ENCODE measurements at places on chromosomes 12 and 14. TPM values are rescaled to one million over a fixed set of nuclear protein-coding genes. Genes with fewer than 3 reads are reported as not detected.

GRCh38 chr12:23093488-23093887 lies 468.5 kb downstream of the ETNK1 start:
- no peak for DNase-seq
- no peak overlapping the region for H3K27ac ChIP-seq
- no peaks in the 10 kb centered on the region for H3K4me1 ChIP-seq
- H3K4me3 ChIP-seq, result no peak overlapping the region

DNA sequence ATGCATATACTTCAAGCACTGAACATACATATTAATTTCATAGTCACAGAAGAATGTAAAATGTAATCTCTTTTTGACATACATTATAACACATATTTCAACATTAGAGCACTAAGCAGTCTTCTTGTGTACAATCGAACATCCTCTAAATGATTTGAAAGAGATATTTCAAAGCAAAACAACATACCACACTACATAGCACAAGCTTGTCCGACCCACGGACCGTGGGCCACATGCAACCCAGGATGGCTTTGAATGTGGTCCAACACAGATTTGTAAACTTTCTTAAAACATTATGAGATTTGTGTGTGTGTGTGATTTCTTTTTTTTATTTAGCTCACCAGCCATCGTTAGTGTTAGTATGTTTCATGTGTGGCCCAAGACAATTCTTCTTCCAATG lies 7.0 kb downstream of the PRICKLE1 start:
- H3K27ac ChIP-seq, result no peak overlapping the region
- H3K4me1 ChIP-seq, result no peaks in the 10 kb centered on the region
- H3K36me3 ChIP-seq, result no peaks in the 10 kb centered on the region
- no peak for DNase-seq

DNA sequence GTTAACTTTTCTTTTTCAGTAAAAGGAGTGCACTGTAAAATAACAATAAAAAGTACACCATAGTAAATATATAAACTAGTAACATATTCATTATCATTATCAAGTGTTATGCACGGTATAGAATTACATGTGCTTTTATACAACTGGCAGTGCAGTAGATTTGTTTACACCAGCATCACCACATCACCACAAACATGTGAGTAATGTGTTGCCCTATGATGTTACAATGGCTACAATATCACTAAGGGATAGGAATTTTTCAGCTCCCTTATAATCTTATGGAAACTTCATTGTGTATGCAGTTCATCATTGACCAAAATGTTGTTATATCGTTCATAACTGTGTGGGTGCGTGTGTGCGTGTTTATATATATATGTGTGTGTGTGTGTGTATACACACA lies 23.5 kb upstream of the NEDD1 start:
- no peak overlapping the region for H3K4me3 ChIP-seq
- no peak overlapping the region for H3K27ac ChIP-seq
- no peaks in the 10 kb centered on the region for H3K36me3 ChIP-seq
- H3K27me3 ChIP-seq, result no peaks in the 10 kb centered on the region
- no peak for DNase-seq

DNA sequence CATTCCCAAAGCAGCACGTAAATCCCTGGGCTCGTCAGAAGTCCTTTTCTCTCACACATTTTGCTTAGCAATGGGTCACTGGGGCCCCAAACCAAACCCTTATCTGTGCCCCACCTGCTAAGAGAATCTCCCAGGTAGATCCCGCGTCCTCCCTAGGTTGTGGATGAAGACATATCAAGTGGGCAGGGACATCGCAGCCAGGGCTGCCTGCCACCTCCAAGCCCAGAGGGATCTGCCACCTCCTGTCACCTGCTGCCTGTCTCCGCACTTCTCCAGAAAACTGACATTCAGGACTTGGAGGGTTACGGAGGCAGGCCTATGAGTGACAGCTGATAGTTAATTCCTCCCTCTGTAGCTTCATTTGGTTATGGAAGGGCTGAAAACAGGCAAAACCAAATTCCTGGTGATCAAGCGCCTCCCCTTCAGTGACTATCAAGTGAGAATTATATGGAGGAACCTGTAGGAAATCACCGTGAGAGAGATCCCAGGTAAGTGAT lies 19.5 kb downstream of the BCL11B start:
- no peak overlapping the region for H3K27ac ChIP-seq
- DNase-seq, result no peak
- peaks cover 4% of the 10 kb centered on the region for H3K4me1 ChIP-seq
- no peaks in the 10 kb centered on the region for H3K27me3 ChIP-seq
- H3K36me3 ChIP-seq, result no peaks in the 10 kb centered on the region
- H3K4me3 ChIP-seq, result no peak overlapping the region

DNA sequence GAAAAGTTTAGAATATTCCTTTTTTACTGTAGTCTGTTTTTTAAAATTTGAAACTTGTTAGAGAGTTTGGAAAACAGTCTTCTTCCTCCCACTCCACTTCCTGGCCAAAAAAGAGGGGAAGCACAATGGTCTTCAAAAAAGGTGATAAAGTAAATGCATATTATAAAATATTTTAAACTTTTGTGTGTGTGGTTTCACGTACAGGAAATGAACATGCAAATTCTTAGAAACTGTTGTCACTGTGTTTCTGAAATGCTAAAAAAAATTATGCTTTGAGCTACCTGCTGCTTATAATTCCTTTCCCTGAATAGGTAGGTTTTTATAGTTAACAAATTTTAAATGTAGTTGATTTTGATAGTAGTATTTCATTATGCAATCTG lies 2.9 kb downstream of the FGFR1OP2 start:
- H3K36me3 ChIP-seq, result no peaks in the 10 kb centered on the region
- no peaks in the 10 kb centered on the region for H3K27me3 ChIP-seq
- DNase-seq, result no peak
- peaks cover 40% of the 10 kb centered on the region for H3K4me1 ChIP-seq
- H3K27ac ChIP-seq, result peak overlapping the region; percentile 12

Gene KCNH5
- not detected for total RNA-seq

Gene COCH
- total RNA-seq, result 0.40 TPM
